Occipital lobe (tissue), 3 donors: ENCODE measurements at places on chromosomes 6 and 20.

GRCh38 chr20:24662752-24663365 lies 193.4 kb downstream of the SYNDIG1 start:
- no peak for DNase-seq

DNA sequence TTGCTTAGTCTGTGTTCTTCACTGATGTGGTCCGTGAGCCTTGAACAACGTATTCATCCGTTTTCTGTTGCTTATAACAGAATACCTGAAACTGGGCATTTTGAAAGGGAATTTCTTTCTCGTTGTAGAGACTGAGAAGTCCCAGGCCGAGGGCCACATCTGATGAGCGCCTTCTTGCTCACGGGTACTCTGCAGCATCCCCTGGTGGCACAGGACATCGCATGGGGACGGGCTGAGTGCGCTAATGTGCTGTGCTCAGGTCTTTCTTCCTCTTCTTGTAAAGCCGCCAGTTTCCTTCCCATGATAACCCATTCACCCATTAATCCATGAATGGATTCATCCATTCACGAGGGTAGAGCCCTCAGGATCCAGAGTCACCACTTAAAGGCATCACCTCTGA lies 161.0 kb downstream of the NFATC2 start:
- no peak for DNase-seq

DNA sequence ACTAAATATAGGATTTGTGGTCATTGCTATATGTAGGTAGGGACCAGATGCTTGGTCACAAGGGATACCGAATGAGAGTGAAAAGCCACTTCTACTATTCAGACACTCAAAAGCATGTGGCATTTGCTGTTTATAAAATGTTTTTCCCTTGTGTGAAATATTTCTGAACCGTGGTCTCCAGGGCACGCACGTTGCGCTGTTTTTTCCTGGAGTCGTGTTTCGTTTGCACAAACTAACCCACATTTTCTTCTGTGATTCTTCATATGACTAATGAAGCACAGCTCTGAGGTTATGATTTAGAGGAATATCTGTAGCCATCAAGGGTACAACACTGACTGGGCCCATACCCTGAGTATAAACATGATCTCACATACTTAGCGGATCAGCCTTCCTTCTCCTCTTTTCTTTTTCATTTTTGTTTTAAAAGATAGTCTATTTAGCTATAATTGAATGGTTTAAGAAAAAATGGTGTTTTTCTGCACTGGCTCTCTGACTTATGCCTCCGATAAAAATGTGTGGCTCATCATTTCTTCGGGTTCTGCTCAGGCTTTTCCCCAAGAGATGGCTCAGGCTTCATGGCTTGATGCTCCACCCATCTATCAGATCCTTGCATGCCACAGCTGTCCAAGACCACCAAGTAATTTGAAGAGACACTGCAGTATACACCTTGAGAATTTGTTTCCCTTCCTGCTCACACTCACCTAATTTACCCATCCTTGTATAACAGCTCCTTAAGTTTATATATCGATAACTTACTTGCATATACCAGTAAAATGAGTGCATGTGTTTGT lies 59.9 kb upstream of the HBS1L start:
- no peak for DNase-seq

DNA sequence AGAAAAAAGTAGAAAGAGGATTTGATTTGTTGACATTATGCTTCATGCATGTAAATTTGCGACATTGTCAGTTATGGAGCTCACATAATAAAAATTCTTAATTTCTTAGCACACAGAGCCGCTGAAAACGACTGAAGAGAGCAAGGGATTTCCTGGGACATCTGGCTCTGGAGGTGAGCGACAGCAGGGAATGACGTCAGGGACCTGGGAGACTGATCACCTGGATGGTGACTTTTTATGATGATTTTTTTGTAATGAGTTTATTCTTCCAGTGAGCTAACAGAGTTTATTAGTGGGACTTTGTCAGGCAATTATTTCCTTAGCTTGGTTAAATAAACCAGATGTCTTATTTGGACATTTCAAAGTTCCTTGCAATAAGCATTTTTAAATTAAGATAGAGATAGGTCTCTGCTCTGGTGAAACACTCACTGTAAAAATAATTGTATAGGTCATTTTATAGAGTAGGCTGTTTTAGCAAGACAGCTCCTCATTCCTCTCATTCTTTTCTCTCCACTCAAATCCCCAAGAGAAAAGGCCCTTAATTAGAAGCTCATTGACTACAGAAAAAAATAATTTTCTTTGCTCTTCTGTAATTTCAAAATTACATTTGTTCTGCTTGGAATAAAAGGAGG lies 19.4 kb downstream of the TMEM200A start:
- DNase-seq = no peak

- no peak for DNase-seq
Observed at GRCh38 chr6:5318617-5319272, 57.4 kb downstream of the FARS2 start.

DNA sequence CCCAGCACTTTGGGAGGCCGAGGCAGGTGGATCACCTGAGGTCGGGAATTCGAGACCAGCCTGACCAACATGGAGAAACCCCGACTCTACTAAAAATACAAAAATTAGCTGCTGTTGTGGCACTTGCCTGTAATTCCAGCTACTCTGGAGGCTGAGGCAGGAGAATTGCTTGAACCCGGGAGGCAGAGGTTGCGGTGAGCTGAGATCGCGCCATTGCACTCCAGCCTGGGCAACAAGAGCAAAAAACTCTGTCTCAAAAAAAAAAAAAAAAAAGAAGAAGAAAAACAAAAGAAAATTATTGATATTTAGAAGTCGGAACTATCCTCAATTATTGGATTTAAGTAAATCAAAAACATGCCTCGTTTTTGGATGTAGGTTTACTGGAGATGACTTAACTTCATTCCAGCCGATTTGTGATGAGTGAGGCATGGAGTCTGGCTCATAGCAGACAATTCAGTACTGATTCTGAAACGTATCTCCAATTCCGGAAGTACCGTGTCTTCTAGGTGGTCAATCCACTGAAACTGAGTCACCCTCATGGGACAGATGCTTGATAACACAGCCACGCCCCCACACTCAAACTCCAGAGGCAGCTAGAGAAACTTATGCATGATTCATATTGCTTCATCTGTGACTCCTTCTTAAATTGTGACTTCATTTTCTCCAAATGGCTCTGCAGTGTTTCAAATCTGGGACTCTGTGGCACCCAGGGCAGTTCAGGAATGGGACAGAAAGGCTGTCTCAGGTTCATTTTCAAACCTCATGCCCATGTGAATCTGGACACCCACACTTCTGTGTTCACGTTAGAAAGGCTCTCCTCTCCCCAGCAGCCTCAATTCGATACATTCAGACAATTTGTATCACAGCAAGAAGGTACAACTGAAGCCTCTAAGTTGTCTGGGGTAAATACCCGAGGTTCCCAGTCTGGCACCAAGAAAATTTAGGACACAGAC lies 110.4 kb upstream of the ARMC2 start:
- DNase-seq = no peak

- no peak for DNase-seq
Observed at GRCh38 chr6:138563650-138564049, 64.4 kb upstream of the NHSL1 start.
